ENCODE measurements at places on chromosomes 6 and 20.

GRCh38 chr6:153960281-153960680 lies 78.8 kb upstream of the OPRM1 start:
- no peak for DNase-seq

DNA sequence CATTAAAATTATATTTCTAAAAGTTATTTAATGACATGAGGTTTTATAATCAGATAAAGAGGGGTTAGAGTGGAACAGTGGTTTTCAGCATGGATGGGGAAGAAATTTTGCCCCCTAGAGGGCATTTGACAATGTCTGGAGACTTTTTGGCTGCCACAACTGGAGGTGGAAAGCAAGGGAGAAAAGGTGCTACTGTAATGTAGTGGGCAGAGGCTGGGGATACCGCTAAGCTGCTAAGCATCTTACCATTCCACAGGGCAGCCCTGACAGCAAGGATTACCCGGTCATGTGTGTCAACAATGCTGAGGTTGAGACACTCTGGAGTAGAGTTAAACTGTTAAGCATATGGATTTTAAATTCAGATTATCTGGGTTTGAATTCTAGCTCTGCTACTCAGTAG lies 52.9 kb upstream of the FABP7 start:
- no peak for DNase-seq

DNA sequence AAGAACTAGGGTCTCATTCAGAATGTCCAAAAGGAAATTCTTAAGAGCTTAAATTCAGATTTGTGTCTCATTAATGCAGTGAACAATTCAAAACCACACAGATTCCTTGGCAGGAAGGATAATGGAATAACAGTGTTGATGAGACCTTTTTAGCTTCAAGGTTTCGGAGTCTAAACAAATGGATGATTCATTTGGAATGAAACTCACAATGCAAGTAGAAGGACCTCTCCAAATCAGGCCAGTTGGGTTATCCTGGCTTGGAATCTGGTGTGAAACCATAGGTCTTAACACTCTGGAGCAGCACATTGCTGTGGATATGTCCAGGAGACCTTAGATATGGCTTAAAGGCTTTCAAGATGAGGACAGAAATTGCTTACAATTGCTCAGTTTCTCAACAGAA lies 44.9 kb downstream of the KCTD20 start:
- no peak for DNase-seq

- DNase-seq, result no peak
Observed at GRCh38 chr20:40100261-40100660, 588.8 kb downstream of the MAFB start.

GRCh38 chr6:41589223-41589622 lies 43.0 kb downstream of the FOXP4 start:
- no peak for DNase-seq
